ENCODE measurements at places on chromosomes 6 and 20. TPM values are rescaled to one million over a fixed set of nuclear protein-coding genes. Genes with fewer than 3 reads are reported as not detected.
A peak's percentile ranks its signal among the peaks of the same experiment; 100 is the strongest.

GRCh38 chr6:108592371-108593337 lies 31.9 kb downstream of the FOXO3 start:
- peaks cover 40% of the 10 kb centered on the region for H3K4me1 ChIP-seq
- peaks cover 2% of the 10 kb centered on the region for H3K36me3 ChIP-seq
- DNase-seq, result peak; percentile 66
- H3K27me3 ChIP-seq, result peaks cover 2% of the 10 kb centered on the region
- peak overlapping the region; percentile 16 for H3K4me3 ChIP-seq
- peak overlapping the region; percentile 61 for H3K27ac ChIP-seq

DNA sequence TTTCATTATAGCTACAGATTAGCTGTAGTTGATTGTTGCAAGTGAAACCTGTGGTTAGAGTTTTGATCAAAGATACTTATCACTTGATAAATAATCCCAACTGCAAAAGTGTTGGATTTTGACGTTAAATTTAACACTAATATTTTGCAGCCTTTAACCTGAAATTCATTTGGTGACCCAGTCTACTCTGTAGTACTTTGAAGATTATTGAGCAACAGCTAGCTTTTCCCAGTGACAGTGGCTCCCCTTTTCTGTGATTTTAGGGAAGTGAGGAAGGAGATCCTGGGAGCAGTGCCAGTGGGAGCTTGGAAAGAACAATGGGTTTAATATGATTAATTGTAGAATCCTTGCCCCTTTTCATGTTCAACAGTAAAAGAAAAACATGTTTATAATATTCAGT lies 76.9 kb downstream of the NCOA3 start:
- no peak for DNase-seq
- no peak overlapping the region for H3K27ac ChIP-seq
- H3K36me3 ChIP-seq, result peaks cover 15% of the 10 kb centered on the region
- H3K4me1 ChIP-seq, result peaks cover 37% of the 10 kb centered on the region
- no peaks in the 10 kb centered on the region for H3K27me3 ChIP-seq

ZNF311 gene
- total RNA-seq, result 0.45 TPM

DNA sequence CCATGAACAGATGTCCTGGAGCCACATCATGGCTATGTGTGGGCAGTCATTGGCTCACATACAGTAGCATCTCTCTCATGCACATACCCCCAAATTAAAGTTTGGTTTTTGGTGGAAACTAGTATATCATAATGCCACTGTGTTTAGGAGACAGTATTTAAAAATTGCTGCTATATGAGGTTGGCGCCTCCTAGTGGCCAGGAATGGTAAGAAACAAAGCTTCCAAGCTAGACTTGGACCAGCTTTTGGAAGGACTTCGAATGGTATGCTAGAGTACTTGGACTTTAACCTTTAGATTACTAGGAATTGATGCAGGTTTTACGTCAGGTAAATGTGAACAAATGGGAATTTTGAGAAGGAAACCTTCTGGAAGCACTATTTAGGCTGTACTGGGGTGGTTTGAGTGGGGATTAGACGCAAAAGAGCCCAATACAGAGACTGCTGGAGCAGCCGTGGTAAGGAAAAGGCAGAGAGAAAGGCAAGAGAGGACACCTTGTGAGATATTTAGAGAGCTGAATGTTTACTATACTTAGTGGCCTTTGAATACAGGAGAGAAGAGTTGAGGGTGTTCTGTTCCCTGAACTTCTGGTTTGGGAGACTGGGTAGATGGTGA lies 23.8 kb downstream of the PRSS35 start:
- no peak overlapping the region for H3K27ac ChIP-seq
- no peak for DNase-seq
- no peaks in the 10 kb centered on the region for H3K4me1 ChIP-seq
- no peaks in the 10 kb centered on the region for H3K27me3 ChIP-seq

GRCh38 chr20:881051-881782 lies 34.9 kb downstream of the ANGPT4 start:
- H3K27me3 ChIP-seq, result peaks cover 8% of the 10 kb centered on the region
- H3K27ac ChIP-seq, result peak overlapping the region; percentile 81
- DNase-seq, result no peak
- peaks cover 16% of the 10 kb centered on the region for H3K4me1 ChIP-seq

DNA sequence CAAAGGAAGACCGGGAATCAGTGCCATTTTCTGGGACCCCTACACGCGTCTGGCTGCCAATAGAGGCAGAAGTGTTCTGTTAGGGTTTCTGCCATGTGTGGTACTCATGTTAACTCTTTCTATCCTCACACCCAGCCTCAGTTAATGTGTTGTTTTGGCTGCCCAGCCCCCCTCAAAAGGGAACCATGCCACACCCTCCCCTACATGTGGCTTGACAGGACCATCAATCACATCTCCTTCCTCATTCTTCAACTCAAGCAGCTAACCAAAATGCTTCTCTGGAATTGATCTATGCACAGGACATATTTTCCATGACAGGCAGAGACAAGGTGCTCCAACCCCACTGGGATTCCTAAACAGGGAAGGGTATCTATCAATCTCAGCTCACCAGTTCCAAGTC lies 22.0 kb downstream of the AHCY start:
- H3K4me3 ChIP-seq, result no peak overlapping the region
- no peaks in the 10 kb centered on the region for H3K4me1 ChIP-seq
- no peak for DNase-seq
- no peak overlapping the region for H3K27ac ChIP-seq
- peaks cover 13% of the 10 kb centered on the region for H3K36me3 ChIP-seq

GRCh38 chr6:139920776-139921100 lies 546.3 kb upstream of the CITED2 start:
- H3K4me3 ChIP-seq, result no peak overlapping the region
- no peak for DNase-seq
- H3K4me1 ChIP-seq, result no peaks in the 10 kb centered on the region
- peaks cover 3% of the 10 kb centered on the region for H3K27me3 ChIP-seq

Data from activated naive CD8-positive, alpha-beta T cell treated with anti-CD3 and anti-CD28 coated beads, Interleukin-2, amount 10 ng/mL, durations not matched to agents 7 days and 5 days (primary cell).